Progenitor cell of endocrine pancreas (in vitro differentiated cells): ENCODE measurements at places on chromosomes 7 and 10. TPM values are rescaled to one million over a fixed set of nuclear protein-coding genes. Genes with fewer than 3 reads are reported as not detected.

DNA sequence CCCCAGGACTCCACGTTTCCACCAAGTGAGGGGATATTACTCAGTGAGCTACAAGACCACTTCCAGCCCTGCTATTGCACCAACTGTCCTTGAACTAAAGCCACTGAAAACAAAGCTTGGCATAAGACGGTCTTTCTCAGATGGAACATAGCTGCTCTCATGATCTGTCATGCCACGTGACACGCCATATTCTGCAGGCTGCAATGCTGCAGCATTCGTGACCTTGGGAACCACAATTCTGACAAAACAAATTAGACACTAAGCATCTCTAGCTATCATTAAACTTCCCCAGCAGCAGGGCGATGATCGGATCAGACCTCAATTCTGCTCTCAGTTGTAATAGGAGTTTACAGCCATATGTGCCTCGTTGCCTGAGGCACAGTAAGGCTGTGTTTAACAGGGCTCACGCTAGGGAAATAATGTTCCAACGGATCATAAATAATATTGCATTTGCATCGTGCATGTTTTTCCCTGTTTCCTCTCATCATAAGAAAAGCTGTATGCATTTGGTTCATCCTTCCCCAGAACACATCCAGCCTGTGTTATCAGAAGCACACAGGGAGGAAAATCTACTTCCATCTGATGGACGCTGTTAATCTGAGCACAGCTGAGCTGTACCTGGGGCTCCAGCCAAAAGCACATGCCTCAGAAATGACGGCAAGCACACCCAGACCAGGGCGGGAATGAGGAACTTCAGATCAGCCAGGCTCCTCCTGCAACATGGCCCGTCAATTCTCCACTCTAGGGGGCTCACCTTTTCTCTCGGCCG is 38.6 kb upstream of the CNPY1 start:
- no peak for DNase-seq

- DNase-seq = no peak
Observed at GRCh38 chr7:88322151-88322550, 15.5 kb upstream of the STEAP4 start.

- no peak for DNase-seq
Observed at GRCh38 chr7:80498481-80499349, 13.1 kb downstream of the GNAT3 start.

DNA sequence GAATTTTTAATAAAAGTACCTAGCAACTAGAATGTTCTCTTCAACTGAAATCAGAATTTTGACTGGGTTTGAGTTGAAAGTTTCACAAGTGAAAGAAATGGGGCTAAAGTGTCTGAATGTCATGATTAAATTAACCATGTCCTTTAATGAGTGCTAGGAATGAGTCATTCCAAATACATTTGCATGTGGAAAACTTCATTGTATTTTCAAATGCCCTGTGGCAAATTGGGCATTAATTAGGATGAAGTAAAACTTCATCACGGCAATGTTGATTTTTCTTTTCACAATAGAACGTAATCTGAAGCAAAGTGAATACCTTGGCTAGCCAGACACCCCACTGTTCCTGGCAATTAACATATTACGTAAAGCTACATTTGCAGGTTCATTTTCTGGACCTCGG is 166.6 kb downstream of the KIAA1217 start:
- DNase-seq = no peak

GRCh38 chr10:124347956-124348355 is 70.8 kb downstream of the OAT start:
- DNase-seq = no peak

DNA sequence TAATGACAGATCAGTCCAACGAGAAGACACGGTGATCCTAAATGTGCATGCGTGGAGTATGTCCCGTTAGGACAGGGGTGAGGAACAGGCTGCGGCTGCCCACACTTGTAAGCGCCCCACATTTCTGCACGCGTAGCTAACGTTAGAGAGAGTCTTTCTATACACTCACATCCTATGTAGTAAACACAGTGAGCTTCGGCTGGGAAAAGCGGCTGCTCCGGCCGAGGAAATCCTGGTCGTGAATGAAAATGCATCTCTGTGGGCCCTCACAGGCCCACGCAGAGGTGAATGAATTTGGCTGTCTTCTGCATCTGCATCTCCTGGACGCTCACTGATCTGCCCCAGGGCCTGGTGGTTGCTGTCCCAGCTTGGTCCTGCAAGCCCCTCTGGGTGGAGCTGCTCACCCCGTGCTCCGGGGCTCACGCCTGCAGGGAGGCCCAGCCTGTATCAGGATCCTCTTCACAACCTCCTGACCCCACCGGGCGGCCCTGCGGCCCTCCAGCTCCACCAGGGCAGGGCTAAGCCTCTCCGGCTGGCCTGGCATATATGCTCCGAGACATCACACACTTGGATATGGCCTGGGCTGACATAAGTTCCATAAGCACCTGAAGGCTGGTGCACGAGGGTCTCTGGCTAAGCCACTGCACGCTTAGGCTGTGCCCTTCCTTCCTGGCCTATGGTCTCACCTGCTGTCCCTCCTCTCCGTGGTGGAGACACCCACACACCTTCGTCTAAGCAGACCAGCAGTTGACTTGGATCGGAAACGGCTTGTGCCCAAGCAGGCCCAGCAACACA is 117.9 kb upstream of the DIP2C start:
- no peak for DNase-seq

GRCh38 chr7:143279186-143280098 is 5.3 kb upstream of the TMEM139 start:
- no peak for DNase-seq

- no peak for DNase-seq
Observed at GRCh38 chr10:94310369-94310768, 52.4 kb downstream of the NOC3L start.

- DNase-seq = no peak
Observed at GRCh38 chr7:137276189-137276588, 67.3 kb downstream of the PTN start.

DNA sequence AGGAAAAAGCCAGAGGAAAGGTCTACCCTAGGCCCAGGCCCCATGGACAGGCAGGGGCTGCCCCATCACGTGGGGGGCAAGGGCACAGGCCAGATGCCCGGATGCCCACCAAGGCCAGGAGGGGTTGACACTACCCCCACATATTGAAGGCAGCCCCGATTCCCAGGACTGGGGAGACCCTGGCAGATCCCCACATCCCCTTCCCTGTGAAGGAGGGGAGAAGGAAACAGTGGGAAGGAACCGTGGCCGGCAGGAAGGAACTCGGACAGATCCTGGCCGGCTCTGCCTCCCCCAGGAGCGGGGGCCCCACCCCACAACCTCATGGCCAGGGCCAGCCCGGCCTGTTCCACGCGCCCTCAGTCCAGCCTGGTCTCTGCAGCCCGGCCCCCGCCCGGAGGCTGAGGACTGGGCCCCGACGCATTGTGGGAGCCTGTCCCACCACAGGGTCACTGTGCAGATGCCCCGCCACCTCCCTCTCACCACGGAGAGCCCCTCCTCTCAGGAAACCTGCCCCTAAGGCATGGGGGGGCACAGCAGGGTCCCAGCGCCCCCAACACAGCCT is 41.3 kb downstream of the PAPOLB start:
- no peak for DNase-seq

DNA sequence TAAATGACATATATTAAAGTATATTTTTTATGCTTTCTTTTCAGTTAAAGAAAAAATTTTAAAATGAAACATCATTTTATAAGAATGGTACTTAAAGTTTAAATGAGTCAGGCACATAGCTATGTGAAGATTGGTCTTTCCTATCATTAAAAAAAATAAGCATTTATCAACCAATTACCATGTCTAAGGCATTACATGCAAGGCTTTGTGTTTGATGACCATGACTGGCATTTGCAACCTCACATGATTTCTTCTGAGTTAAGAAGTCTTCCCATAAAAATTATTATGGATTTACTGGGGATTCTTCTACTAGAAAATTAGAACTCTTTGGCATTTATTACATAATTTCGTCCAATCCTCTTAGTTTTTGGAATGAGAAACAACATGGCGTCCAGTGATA is 776.1 kb downstream of the MAGI2 start:
- no peak for DNase-seq

DNA sequence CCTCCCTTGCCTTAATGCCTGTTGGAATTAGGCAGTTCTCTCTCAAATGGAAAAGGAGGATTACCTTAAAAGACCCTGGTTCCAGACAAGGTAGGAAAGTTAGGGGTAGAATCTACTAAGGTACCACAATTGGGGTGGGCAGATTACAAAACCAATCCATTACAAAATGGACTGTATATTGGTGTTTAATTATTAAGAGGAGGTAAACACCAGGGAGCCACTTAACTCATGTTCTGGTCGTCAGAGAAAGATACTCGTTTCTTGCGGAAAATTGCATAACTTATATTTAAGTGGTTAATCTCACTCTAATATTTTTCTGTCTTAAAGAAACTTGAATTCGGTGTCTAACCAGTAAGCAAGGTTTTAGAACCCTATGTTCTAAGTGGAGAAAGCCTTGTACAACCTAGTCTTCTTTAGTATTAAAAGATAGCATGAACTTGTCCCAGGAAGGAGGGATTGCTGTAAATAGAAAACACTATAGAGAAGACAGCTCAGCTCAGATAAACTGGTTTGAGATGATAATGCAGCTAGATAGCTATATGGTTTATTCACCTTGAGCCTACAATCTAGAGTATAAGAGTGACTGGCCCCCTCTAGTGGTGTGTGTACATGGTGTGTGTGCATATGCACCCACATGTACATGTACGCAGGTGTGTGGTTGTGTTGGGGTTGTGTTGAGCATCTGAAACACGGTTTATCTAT is 58.0 kb upstream of the STRIP2 start:
- no peak for DNase-seq

DNA sequence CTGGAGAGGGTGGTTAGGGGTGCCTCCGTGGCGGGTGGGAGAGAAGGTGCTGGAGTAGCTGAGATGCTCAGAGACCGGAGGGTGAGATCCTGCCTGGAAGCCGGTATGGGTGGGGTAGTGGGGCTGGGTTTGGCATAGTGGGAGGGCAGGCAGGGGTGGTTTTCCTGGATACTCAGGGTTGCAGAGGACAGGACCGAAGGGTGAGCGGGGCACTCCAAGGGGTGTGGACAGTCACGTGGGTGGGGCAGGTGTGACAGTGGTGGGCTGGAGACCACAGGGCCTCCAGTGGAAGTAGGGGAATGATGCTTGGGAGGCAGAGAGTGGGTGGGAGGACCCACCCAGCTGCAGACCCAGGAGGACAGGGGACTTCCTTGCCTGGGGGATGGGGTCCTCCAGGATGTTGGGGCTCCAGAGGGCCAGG is 1.9 kb downstream of the SCART1 start:
- no peak for DNase-seq

- no peak for DNase-seq
Observed at GRCh38 chr10:95475827-95476468, 85.2 kb downstream of the SORBS1 start.

DNA sequence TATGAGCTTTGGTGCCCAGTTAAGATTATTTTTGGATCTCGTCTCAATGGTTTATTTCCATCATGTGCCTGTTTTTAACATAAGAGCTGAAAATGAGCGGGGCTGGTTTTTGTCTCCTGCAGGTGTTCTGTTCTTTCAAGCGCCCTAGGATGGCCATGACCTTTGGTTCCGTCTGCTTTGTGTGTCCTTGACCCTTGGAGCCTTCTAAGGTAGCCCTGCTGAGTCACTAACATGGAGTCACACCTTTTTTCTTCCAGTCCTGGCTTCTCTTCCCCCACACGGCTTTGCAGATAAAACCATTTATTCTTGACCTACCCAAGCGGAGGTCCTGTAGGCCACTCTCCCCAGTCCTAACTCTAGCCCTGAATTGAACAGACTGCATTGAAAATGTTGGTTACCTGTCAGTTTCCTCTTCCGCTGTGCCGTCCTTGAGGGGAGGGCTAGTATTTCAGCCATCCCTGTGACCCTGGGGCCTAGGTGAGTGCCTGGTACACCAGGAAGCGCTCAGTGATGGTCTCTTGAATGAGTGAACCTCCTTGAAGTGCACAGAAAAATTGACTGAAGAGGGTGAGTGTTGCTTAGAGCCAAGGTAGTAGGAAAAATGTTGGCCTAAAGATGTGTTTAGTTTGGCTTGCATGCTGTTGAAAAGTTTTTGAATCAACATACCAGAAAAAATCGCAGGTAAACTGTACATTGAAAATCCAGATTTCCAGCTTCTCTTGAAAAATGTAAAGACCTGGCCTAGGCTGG is 48.0 kb downstream of the CAMK1D start:
- DNase-seq = no peak

DNA sequence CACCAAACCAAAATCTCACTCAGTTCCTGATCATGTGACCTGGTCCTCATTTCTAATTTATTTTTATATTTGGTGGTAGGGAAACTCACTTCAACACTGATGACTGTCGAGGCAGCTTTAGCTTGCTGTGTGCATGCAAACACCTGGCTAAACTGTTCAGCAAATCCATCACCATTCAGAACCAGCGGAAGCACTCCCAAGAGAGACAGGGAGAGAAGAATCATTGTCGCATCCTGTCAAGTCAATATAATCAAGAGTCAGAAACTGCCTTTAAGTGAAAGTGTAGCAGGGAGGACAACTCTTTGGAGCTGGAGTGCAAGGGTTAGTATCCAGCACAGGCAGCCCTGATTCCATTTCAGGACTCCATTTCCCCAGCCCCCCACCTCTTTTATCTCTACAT is 300.7 kb downstream of the XPNPEP1 start:
- no peak for DNase-seq

DNA sequence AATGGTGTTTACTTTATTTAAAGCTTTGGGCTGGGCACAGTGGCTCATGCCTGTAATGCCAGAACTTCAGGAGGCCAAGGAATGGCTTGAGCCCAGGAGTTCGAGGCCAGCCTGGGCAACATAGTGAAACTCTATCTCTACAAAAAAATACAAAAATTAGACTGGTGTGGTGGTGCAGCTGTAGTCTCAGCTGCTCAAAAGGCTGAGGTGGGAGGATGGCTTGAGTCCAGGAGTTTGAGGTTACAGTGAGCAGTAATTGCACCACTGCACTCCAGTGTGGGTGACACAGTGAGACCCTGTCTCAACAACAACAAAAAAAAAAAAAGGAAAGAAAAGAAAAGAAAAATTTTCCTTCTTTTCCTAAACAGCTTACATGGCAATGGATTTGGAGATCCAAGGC is 22.0 kb downstream of the SLC16A9 start:
- no peak for DNase-seq

DNA sequence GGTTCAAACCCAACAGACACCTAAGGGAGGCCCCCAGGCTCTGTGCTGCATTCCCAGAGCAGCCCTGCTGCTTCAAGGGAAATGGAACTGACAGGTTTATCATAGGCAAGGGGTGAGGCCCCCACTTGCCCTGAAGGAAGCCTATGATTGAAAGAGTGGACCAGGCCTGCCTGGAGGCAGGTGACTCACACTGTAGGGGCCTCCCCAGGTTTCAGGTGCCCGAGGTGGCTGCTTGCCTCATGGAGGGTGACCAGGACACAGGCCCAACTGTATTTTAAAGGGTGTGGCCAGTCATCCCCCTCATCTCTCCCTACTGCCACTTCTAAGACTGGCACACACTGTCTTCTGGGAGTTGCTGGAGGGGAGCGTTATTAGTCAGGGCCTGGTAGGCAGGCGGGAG is 85.4 kb downstream of the ATXN7L1 start:
- DNase-seq = no peak

- no peak for DNase-seq
Observed at GRCh38 chr10:110870823-110871297, 868 bp upstream of the PDCD4 start.

The DNAH11 gene
- total RNA-seq = 1.0 and 1.6 TPM in 2 replicates

The GRM3 gene
- 0.98 and 1.4 TPM in 2 replicates for total RNA-seq

The SPAM1 gene
- not detected in 2 replicates for total RNA-seq

The TMEM184A gene
- total RNA-seq = 7.4 and 8.6 TPM in 2 replicates

The PAX4 gene
- total RNA-seq = 23.6 and 25.1 TPM in 2 replicates

The SFXN2 gene
- total RNA-seq = 33.9 and 34.2 TPM in 2 replicates

The NPSR1 gene
- total RNA-seq = not detected in 2 replicates

The COL1A2 gene
- total RNA-seq = 14.8 and 26.2 TPM in 2 replicates

The VAX1 gene
- not detected in 2 replicates for total RNA-seq

The ELAPOR2 gene
- total RNA-seq = 59.4 and 62.8 TPM in 2 replicates

The SH2D4B gene
- 0.11 and 0.12 TPM in 2 replicates for total RNA-seq

The PIK3CG gene
- total RNA-seq = not detected in 2 replicates

The FAM171A1 gene
- total RNA-seq = 75.6 and 86.1 TPM in 2 replicates
